ENCODE measurements at places on chromosomes 6 and 20.

- DNase-seq: no peak
These were observed 1.2 kb downstream of the DZANK1 start for GRCh38 chr20:18465536-18466200.

GRCh38 chr6:146550911-146551310 is 7.3 kb downstream of the RAB32 start:
- DNase-seq: no peak

DNA sequence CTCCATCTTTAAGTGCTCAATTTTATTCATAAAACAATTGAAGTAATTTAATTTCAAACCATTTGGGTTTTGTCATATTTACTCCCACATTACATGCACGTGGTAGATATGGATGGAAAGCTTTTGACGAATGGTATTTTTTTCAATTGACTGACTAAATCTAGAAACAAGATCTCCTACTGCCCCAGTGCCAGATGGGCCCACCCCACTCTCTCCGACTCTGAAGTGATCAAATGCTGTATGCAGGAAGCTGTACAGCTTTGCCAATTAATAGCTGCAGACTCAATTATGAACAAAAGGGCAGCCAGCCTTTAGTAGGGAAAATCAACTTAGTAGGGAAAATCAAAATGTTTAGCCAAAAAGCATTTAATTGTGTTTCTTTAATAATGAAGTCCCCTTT is 46.2 kb downstream of the PACRG start:
- DNase-seq: no peak

DNA sequence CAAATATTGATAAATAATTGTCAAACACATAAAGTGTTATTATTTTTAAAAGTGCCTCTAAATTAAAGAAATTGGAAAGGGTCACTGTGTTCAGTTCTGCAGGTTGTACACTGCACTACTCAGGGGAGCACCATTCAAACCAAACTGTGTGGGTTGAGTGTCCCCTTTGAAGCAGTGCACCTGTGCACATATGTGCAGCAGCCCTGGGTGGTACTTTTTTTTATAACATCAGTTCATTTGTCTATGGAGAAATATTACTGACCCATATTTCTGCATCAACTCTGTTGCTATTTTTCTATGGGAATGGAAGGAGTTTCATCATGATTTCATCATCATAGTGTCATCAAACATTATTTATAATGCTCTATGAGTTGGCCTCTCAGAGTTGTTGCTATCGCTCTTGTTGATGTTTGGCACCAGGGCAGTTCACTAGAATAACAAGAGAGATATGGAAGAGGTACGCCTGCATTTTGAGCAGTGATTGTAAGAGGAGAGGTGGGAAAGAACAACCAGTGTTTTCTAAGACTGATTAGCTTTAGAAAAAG is 457.6 kb downstream of the TFAP2A start:
- no peak for DNase-seq

DNA sequence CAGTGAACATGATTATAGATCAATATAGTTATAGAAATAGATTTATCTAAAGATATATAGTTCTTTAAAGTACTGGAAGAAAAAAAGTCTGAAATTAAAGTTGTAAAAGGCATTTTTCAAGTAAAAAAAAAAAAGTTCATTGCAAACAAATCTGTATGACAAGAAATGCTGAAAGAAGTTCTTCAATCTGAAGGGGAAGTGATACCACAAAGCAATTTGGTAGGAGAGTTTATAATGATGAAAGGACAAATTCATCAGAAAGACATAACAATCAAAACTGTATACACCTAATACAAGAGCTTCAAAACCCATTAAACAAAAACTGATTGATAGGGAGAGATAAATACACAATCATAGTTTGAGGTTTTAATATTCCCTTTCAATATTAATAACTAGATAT is 14.1 kb downstream of the HUS1B start:
- DNase-seq: no peak

DNA sequence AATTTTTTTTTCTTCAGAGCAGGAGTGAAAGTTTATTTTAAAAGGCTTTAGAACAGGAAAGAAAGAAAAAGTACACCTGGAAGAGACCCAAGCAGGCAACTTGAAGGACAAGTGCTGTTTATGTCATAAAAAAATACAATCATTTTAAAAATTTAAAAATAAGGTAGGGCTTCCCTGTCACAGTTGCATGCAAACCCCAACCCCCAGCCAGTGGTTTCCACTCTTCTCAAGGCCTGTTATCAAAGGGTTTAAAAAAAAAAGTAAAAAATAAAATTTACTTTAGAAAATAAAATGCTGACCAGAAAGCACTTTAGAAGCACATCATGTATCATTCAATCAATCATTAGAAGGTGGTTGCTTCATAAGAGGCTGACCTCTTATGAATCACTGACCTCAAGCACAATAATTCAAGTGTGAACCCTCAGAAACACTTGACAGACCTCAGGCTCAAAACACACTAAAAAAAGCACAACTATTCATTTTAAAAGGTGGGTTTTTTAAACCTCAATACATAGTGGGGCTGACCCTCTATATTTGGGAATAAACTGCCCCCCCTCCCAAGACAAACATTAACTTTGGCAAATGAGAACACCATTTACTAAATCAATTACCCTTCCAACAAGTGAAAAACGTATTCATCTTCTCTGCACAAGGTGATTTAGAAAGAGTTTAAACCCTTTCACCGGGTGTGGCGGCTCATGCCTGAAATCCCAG is 15.6 kb downstream of the ILRUN start:
- DNase-seq: no peak

- no peak for DNase-seq
These were observed 15.7 kb upstream of the CGA start for GRCh38 chr6:87110636-87111035.

GRCh38 chr20:52937591-52938100 is 34.5 kb upstream of the TSHZ2 start:
- DNase-seq: no peak

DNA sequence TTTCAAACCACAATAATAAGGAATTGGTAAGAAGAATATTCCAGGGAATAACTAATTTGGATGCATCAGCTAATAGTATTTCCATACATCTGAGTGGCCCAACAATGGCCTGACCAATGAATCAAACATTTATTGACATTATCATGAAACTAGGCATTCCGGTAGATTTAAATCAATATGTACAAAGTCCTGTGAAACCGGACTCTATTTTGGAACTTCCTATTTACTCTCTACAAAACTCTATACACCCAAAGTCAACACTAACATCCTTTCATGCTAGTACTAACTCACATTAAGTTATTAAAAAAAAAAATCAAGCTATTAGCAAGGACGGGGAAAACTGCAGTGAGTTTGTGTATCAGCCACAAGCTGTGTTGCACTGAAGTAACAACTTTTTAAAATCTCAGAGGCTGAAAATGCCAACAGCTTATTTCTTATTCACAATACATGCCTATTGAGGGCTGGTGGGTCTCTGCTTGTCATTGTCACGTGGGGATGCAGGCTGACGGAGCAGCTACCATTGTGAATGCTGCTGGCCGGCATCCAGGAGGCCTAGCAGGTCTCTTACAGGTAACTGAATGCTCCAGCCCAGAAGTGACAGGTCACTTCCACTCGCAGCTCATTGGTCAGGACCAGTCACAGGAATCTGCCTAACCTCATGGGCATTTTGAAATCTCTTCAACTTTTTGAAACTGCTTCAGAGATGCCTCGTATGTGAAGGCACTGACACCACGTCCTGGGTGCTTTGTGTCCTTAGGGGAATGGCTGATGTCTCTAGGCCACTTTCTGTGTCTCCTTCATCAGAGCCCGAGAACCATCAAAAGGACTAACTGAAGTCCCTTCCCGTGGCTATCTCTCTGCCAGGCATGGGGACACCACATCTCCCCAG is 76.3 kb downstream of the SLC22A23 start:
- DNase-seq: no peak

- DNase-seq: no peak
These were observed 6.9 kb upstream of the SAMD3 start for GRCh38 chr6:130229645-130230044.

DNA sequence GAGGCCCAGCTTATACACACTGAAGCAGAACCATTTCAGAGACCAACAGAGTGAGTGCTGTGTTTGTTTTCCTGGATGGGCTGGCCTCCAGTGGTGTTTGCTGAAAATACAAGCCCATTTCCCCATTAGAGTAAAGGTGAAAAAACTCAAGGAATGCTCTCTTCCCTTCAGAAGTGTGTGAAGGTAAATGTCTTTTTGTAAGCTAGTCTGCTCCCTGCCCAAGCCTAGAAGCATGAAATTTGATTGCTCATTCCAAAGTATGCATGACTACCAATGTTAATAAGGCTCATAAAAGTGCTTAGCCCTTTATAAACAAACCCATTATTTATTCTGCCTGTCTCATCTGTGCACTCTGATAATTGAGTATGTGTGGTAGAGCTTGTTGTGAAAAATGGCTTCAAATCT is 59.1 kb downstream of the ADGRF1 start:
- no peak for DNase-seq

DNA sequence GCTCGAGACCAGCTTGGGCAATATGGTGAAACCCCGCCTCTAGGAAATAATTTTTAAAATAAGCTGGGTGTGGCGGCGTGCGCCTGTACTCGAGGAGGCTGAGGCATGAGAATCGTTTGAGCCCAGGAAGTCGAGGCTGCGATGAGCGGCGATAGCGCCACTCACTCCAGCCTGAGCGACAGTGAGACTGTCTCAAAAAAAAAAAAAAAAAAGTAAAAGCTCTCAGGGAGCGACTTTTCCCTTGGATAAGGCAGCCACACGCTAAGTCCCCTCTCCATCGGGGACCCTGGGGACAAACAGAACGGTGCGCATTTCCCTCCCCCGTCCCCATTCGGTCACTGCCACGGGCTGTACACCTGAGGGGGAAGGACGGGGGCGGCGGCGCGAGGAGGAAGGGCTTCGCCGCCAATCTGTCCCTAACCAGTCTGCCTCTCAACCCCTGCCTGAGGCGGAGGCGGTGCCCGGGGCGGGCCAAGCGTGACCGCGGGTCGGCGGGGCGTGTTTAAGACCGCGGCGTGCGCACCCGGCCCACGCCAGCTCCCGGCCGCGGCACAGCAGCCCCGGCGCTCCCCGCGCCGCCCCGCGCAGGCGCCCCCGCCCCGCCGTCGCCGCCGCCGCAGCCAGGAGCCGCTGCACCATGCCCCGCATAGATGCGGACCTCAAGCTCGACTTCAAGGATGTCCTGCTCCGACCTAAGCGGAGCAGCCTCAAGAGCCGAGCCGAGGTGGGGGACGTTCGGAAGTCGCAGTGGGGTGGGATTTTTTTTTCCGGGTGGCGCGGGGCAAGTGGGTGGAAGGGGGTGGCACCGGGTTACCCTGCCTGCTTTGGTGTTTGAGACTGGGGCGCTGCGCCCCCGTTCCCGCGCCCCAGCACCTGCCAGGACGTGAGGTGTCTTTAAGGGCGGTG is at the start of gene GMPR:
Gene GMPR, plus strand, starts transcription at position 531 of the 906 bp plus-strand sequence. Its CDS starts 107 bp downstream, at position 638.
- peak; percentile 58 for DNase-seq

GRCh38 chr6:97427648-97428047 is 144.6 kb upstream of the MMS22L start:
- no peak for DNase-seq

DNA sequence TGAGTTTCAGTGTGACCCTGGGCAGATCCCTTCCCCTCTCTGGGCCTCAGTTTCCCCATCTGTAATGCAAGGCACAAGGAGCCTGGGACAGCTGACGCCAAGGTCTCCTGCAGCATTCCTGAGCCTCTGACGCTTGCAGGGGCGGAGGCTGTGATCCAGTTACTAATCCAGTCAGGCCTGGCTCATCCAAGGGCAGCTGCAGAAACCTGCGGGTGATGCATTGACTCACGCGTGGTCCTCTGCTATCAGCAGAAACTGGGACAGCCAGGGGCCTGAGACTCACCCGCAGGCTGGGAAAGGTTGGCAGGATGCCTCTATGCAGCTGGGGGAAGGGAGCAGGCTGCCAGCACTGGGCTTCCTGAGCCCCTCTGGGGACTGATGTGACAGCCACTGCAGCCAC is 65.0 kb upstream of the SIRPA start:
- DNase-seq: no peak

- DNase-seq: no peak
These were observed 7.2 kb upstream of the THEMIS start for GRCh38 chr6:127907960-127908640.

DNA sequence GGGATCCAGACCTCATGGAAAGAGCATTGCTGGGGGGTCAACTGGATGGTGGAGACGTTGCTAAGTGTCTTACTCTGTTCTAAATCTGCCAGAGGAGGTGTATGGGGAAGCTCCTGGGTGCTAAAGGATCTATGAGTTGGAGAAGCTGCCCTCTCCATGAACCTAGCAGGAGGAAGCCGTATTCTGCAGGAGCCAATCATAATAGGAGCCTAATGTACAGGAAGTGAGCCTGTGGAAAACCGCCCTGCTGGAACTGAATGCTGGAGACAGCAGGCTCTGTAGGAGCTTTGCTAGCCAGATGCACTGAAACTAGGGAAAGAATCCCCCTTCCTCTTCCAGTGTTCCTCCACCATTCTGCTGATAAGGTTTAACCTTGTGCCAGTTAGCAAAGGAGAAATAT is 10.9 kb downstream of the CASP8AP2 start:
- no peak for DNase-seq

DNA sequence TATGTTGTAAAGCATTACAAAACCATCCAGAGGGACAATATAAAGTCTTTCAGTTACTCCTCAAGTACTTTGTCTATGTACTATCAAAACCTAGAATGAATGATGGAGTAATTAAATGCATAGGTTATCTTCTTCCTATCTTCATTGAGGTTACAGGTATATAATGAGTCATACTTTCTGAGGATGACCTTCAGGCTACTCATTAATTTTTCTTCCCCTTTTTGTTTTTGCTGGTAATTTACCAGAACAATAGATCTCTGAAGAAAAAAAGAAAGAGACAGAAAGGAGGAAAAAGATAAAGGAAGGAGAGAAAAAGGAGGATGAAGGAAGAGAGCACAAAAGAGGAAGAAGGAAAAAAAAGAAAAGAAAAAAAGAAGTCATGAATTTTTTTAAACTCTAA is 398.4 kb downstream of the TBC1D32 start:
- no peak for DNase-seq

DNA sequence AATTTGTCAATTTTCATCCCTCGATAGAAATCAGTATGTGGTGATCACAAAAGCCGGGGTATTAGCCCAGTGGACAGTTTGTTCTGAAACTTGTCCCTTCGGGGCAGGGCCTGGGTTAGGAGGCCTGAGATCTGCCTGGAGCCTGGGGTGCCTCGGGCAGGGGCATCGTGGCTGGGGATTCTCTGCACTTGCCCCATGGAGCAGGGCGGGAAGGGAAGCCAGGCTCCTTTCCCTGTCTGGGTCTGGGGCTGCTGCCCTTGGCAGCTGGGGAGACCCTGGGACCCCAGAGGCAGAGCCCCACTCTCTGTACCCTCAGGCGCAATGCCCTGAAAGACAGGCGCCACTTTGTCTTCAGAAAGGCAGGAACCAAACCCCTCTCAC is 27.4 kb downstream of the NTSR1 start:
- DNase-seq: no peak

DNA sequence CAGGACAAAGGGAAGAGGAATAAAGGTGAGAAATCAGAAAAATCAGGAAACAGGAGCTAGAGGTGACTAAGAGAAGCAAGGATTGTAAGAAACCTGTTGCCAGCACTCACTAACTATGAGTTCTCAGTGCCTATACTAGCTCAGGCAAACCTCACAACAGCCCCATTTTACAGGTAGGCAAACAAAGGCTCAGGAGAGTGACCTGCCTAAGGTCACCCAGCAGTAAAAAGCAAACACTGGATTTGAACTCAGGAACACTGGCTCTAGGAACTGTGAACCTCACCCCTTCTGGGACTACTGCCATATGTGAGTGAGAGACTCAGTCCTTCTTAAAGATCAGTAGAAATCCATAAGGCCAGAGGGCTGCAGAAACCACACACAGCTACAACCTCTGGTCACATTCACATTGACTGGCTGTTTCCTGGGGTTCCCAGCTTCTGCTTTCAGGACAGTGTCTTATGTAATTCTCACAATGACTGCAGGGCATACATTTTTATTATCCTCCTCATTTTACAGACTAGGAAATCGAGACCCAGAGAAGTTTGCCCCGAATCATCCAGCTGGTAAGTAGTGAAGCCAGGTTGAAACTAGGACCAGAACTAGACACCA is 80.7 kb upstream of the MAFB start:
- no peak for DNase-seq
